ENCODE measurements at places on chromosomes 6 and 20. TPM values are rescaled to one million over a fixed set of nuclear protein-coding genes. Genes with fewer than 3 reads are reported as not detected.

The ZNF512B gene
- total RNA-seq = 10.4 TPM

The MEP1A gene
- not detected for total RNA-seq

The ARHGAP40 gene
- 0.08 TPM for total RNA-seq

The EPHA7 gene
- total RNA-seq = 0.15 TPM

The SAMHD1 gene
- total RNA-seq = 8.5 TPM

The TUBB1 gene
- total RNA-seq = 0.02 TPM

The GTSF1L gene
- not detected for total RNA-seq

The C4B gene
- 0.78 TPM for total RNA-seq

The FAM83C gene
- total RNA-seq = 0.14 TPM

The KHDRBS2 gene
- not detected for total RNA-seq

The RPP40 gene
- 23.3 TPM for total RNA-seq

The SAMD5 gene
- total RNA-seq = 0.43 TPM

The SCAND1 gene
- 64.4 TPM for total RNA-seq

The ADGRB3 gene
- not detected for total RNA-seq

The TMEM200A gene
- 0.07 TPM for total RNA-seq

The MAK gene
- 0.09 TPM for total RNA-seq

The TMEM170B gene
- total RNA-seq = 1.1 TPM

The TBXT gene
- total RNA-seq = not detected

The FARS2 gene
- 9.6 TPM for total RNA-seq

The PDYN gene
- total RNA-seq = not detected

The SLC29A1 gene
- 49.9 TPM for total RNA-seq

The ZBTB46 gene
- 0.75 TPM for total RNA-seq

The GPX5 gene
- not detected for total RNA-seq

The DDO gene
- 0.16 TPM for total RNA-seq

The KCNQ2 gene
- total RNA-seq = 0.51 TPM

The SMOC2 gene
- total RNA-seq = not detected

The EEF1A2 gene
- 146 TPM for total RNA-seq

The CABLES2 gene
- 5.7 TPM for total RNA-seq

The GSS gene
- 57.3 TPM for total RNA-seq

The ATRN gene
- total RNA-seq = 18.9 TPM

The HEY2 gene
- total RNA-seq = 0.06 TPM

The IRF4 gene
- 0.25 TPM for total RNA-seq

The LHFPL5 gene
- 0.09 TPM for total RNA-seq

The CPNE5 gene
- 0.16 TPM for total RNA-seq

The CRIP3 gene
- total RNA-seq = 0.45 TPM

The CRISP3 gene
- not detected for total RNA-seq

All from A549 treated with Hydrocortisone at 1 μM for 4 hours (cell line).